CD8-positive, alpha-beta T cell (primary cell): ENCODE measurements at places on chromosomes 6 and 20.

GRCh38 chr20:38342713-38343310 lies 3.5 kb upstream of the LBP start:
- no peak for DNase-seq

DNA sequence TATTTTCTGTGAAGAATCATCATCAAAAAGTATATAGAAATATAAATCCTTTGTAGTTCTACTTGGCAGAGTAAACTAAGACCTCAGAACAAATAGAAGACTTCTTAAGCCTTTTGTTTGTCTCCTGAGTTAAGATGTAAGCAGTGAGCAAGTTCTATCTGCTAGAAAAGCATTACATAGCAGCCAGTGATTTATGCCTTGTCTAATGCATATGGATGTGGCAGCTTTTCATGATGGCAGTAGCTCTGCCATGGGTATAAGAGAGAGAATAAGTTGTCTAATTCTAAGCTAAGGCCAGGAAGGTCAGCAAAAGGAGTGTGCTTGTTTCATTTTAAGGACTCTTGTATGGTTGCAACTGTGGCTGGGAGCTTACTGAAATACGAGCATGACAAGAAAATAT lies 920.2 kb downstream of the GRIK2 start:
- DNase-seq: no peak

- DNase-seq: no peak
Measured at GRCh38 chr6:91926827-91927226, 1340.0 kb upstream of the MAP3K7 start.

DNA sequence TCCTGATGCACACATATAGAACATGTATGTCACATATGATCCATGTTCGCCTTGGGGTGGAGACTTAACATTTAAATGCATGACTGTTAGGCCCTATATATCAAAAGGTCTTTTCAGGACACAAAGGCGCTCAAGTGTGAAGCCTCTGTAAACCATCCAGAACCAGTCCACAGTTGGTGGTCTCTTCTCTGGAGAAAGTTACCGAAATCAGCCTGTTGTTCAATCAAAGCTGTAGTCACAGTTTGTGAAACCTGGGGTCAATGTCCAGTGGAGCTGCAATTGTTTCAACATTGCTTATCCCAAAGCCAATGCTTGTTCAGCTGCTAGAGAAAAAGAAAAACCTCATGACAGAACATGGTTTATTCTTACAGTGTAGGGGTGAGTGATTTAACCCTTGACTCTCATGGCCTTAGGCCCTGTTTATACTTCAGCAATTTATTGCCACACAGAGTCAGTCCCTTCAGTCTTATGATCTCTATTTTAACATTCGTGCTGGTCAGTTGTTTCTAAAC lies 193.6 kb upstream of the CST7 start:
- no peak for DNase-seq

GRCh38 chr6:11699576-11699975 lies 79.0 kb downstream of the ADTRP start:
- no peak for DNase-seq

- no peak for DNase-seq
Measured at GRCh38 chr20:45649312-45649863, 18.3 kb upstream of the WFDC9 start.

DNA sequence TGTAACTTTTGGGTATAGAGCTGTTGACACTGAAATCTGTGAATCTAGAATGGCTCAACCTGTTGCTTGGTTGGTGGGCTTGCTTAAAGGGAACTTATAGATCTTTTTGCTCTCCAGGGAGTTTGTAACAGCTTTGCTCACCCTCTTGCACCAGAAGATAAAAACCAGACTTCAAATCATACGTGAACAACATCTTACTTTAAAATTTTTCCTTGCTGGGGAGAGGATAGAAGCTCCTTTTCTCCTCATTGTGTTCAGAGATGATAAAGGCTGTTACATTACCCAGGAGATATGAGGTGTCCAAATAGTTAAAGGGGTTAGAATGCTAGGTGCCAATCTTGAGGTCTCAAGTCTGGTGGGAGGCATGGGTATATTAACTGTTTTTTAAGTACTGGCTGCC lies 46.8 kb downstream of the RALGAPB start:
- DNase-seq: no peak

GRCh38 chr20:29443819-29444218 lies 1813.6 kb upstream of the DEFB115 start:
- no peak for DNase-seq

DNA sequence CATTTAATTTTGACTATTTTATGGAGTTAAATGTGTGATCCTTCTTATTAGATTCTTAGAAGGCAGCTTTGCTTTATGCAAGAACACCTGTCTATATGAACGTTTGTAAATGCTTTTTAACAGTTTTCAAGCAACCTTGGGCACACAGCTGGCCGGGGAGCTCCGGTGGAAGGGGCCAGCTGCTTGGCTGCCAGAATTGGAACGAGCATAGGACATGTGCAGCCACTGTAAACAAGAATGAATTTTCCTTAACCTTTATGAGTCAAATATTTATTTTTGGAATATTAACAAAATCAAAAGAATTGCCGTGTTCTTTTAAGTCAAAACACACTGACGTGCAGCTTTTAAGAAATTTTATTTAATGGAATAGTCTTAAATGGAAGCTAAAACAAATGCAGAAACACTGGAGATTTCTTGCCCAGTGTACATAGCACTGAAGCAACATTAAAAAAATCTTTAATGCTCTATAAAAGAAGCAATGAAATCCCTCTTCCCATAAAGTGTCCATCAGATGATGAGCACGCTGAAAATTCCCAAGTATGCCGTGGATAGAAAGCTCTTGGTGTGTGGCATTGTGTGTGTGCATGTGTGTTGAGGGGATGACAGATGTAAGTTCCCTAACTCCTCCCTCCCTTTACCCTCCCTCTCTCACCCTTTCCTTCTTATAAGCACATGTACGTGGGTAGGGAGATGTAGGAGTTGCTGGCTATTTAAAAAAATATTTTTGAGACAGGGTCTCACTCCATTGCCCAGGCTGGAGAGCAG lies 208.9 kb upstream of the EXOC2 start:
- no peak for DNase-seq

DNA sequence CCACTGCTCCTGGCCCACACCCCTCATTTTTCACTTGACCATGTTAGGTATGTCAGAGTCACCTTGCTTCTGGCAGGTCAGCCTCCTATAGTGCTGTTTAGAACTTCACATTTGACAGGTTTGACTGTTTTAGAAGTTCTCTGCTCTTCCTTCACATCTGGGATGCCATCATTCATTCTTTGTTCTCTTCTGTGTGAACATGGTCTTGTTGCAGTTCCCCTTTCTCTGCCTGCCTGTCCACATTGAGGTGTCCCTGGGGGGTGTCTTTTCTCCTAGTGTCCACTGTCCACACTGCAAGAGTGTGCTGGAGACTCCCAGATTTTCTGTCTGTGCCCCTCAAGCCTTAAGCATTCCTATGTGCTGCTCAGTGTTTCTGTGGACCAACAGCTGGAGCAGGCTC lies 89.5 kb downstream of the JARID2 start:
- no peak for DNase-seq

GRCh38 chr6:89269981-89270380 lies 45.1 kb downstream of the GABRR2 start:
- no peak for DNase-seq

- DNase-seq: no peak
Measured at GRCh38 chr6:10410207-10411050, 4.4 kb downstream of the TFAP2A start.

GRCh38 chr6:53543359-53544216 lies 1.3 kb downstream of the GCLC start:
- DNase-seq: no peak

GRCh38 chr6:97064578-97064977 lies 140.1 kb downstream of the KLHL32 start:
- no peak for DNase-seq

GRCh38 chr6:124119596-124119995 lies 315.9 kb downstream of the NKAIN2 start:
- DNase-seq: no peak

DNA sequence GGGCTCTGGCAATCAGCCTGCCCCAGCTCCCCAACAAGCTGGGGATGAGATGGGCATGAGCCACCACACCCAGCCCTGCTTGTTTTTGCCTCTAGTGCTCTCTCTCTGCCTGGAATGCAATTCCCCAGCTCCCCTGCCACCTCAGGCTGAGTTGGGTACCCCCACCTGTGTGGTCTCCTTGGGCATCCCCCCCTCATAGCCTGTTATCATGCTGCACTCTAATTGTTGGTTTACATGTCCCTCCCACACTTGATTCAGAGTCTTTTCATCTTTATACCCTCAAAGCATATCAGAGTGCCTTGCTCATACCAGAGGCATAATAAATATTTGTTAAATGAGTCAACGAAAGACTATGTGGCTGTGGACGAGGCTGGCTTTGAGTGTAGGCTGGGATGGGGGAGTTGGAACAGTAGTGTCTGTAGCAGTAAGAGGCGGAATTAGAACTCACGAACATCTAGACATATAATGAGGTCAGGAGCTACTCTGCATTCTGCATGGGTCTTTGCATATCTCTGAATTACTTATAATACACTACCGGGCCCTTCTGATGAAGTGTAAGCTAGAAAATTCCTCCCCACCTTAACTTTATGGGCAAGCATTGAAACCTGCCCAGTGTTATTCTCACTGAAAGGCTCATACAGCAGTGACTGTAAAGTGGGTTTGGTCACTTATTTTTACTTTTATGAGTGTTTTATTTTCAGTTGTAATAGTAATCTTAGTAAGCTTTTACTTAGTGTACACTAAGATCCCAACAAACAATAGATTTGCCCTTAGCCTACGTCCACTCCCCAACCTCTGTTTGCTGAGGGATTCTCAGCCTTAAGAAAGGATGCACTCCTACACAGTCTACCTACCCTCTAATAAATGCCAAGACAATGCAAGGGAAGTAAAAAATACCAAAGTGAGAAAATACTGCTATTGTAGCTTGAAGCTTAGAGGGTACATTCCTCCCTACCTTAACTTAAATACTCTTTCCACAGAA lies 58.7 kb downstream of the EDN1 start:
- DNase-seq: no peak

DNA sequence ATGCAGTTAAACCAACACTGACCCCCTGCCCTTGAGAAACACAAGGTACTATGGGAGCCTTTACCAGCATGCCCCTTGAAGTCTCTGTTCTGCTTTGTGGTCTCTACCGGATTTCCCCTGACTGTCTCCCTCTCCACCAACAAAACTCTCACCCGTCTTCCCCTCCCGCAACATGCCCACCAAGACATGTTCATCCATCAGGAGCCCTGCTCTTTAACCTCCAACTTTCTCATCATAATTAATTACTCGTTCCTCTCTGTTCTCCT lies 1.1 kb downstream of the ZNF165 start:
- peak; percentile 83 for DNase-seq

GRCh38 chr20:56005389-56005715 lies at the start of gene CBLN4:
Gene CBLN4 (minus strand): TSS chr20:56005519. CDS start chr20:56004171, 1,348 bp downstream.
- no peak for DNase-seq
